Placental epithelial cell (primary cell): ENCODE measurements at places on chromosomes 6 and 20. TPM values are rescaled to one million over a fixed set of nuclear protein-coding genes. Genes with fewer than 3 reads are reported as not detected.

Gene SCGN
- not detected in 2 replicates for total RNA-seq

Gene RIMS1
- not detected in 2 replicates for total RNA-seq

Gene CNR1
- total RNA-seq: not detected in 2 replicates

Gene OPN5
- total RNA-seq: not detected in 2 replicates

Gene REM1
- not detected in 2 replicates for total RNA-seq
